CD8-positive, alpha-beta T cell (primary cell): ENCODE measurements at places on chromosomes 7 and 10.

DNA sequence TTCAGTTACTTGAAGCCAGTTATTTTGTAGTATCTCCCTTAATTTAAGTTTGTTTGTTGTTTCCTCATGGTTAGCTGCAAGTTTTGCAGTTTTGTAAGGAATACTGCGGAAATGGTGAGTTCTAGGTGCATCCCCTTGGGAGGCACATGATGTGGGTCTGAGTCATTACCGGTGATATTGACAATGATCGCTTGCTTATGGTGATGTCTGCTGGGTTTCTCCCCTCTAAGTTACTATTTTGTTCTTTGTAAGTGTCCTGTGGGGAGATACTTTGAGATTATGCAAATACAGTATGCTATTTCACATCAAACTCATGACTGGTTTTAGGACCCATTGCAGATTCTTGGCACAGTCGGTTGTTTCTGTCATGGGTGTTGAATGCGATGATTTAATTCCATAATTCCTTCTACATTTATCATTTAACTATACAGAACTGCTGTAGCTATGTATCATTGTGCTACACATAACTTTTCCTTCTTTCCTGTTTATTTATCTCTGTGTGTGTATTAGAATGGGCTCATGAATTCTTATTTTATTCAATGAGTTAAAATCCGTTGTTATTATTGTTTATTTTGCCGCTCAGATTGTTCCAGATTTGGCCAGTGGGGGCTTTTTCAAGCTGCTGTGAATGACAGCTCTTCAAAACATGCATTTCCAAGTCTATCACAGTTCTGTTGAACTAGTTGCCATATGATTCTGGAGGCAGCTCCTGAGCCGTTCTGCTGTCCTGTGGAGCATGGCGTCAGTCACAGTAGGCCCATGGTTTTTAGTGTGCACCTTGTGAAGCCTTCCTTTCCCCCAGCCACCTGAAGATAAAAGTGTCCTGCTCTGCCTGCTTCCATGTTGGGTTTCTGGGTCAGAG is 18.4 kb downstream of the TSPAN14 start:
- DNase-seq: peak; percentile 63

- DNase-seq: no peak
Measured at GRCh38 chr7:20240080-20240926, 23.1 kb upstream of the MACC1 start.

- DNase-seq: no peak
Measured at GRCh38 chr7:76089865-76090475, 42.1 kb downstream of the MDH2 start.

- DNase-seq: no peak
Measured at GRCh38 chr10:78964952-78965633, 103.7 kb upstream of the ZMIZ1 start.
